SK-N-DZ (cell line): ENCODE measurements at places on chromosomes 4 and X.

DNA sequence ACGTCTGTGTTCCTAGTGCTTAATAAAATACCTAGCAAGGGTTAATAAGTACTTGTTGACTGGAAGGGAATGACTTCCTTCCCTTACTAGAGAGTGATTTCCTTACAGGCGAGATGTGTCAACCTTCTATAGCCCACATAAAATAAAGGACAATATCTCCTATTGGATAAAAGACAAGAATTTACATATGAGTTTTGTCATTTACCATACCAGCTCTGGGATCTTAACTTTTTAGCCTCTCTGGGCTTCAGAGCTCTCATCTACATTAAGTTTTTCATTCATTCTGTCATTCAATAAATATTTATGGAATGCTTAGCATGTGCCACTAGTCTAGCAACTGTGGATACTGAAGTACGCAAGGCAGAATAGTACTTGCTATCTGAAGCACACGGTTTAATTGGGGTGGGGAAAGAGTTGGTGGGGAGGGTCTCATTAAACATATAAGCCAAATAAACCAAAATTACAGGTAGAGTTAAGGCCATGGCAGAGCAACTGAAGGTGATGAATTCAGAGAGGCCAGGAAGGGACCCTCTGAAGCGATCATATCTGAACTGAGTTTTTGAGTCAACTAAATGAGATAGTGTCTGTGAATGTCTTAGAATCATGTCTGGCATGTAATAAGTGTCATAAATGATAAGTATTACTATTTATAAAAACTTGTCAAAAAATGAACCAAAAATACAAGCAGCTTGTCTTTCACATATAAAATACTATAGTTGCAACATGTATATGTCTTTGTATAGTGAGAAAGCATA lies 91.6 kb upstream of the BMP2K start:
- DNase-seq: no peak

DNA sequence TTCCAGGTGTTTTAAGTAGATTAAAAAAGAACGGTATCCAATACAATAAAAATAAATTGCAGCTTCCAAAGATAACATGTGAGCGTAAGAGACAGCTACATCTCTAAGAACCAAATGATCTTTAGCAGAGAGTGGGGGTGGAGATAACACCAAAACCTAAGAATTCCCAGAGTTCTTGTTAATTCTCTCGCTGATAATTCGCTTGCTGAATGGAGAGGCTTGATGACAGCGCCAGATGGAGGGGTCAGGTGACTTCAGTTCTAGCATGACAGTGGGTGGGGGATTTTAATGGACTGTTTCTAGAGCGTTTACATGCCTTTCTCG lies 2.3 kb downstream of the CLCN4 start:
- DNase-seq: no peak

DNA sequence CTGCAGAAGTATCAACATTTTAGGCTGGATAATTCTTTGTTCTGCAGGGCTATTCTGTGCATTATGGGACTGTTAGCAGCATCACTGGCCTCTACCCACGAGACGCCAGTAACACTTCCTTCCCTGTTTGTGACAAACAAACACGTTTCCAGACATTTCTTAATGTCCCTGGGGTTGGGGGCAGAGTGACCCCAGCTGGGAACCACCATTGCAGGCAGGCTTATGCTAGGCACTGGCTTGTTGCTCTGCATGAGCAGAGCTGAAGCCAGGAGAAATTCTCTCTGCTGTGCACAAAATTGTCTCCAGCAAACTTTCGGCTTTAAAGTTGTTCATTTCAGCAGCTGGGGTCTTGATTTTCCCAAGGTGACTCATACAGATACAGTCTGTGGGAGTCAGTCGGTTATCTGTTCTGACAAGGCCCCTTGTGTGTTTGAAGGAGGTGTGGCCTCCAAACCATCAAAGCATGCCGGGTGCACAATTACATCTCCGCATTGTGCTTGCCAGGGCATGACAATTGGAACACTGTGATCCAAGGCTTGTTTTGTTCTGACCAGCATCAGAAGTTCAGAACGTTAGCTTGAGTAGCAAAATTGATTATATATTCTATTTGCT lies 156.4 kb upstream of the BOD1L1 start:
- no peak for DNase-seq

- DNase-seq: no peak
These were observed 123.0 kb downstream of the ZNF827 start for GRCh38 chr4:145815626-145816025.

DNA sequence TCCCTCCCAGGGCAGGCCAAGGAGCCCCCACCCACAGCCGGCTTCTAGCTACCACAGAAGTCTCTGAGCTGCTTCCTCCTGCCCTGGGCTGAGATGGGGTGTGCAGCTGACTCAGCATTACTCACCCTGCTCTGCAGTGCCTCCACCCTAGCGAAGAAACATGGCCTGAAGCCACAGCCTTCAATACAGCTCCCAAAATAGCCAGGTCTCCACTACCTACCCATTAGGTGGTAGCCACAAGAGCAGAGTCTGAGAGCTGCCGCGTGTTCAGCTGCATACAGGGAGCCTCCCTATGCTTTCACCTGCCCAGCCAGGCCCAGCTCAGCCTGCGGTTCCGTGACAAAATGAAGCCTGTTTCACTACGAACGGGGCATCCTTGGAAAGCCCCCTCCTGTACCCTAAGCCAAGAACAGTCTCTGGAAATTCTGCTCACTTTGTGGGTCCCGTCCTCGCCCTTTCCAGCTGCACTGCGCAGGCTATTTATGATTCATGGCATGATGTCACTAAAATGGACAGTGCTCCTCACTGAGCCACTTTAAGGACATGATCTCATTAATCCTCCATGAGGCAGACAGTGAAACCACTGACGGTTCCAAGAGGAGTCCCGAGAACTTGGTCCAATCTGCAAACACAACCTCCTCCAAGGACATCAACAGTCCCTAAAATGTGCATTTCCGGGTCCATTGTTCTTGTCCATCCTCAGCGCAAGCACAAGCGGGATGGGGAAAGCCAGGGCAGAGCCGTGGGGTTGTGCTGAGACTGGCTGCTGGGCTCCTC lies 20.2 kb downstream of the WDR1 start:
- DNase-seq: no peak

DNA sequence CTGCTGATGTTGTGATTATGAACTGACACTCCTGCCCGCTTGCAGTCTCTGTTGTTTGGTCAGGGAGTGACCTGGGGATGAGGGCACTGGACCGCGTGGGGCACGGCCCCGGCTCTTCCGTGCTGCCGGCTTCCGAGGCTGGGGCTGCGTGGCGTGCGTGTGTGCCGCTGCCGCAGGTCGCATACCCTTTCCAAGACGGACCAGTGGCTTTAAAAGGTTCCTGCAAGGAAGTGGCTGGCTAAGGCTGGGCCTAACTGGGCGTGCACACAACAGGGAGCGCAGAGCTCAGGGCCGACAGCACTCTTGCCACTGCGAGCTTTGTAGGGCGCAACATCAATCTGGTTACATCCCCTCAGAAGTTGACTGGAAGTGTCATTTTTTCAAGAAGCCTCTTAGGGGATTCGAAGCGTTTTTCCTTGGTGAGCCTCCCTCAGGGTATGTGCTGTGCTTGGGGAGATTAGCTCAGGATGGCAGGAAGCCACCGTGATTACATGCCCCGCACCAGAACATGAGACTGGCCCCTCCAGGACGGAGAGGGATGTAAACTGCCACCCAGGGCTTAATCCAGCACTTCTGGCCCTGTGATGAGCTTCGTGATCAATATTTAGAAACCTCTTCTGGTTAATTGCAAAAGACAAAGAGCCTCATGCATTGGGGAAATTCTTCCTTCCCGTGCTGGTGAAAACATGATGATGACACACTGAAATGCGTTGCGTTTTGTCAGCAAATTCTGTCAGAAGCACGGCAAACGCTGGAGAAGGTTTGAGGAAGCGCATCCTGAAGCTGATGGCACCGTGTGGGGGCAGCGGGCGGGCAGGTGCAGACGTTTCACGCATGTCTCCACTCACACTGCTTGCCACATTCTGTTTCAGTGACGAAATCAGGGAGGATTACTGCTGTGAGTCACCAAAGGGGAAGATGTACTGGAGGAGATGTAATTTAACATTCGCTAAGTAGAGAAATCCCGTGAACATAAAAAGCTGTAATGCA lies 11.1 kb downstream of the MAEA start:
- no peak for DNase-seq

DNA sequence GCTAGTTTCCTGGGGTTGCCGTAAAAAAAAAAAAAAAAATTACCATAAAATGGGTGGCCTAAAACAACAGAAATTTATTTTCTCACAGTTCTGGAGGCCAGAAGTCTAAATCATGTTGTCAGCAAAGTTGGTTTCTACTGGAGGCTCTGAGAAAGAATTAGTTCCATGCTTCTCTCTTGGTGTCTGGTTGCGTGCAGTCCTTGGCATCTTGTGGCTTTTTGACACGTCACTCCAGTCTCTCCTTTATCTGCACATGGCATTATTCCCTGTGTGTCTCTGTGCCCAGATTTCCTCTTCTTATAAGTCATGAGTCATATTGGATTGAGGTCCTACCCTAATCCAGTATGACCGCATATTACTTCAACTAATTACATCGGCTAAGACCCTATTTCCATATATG lies 38.7 kb downstream of the SPATA4 start:
- no peak for DNase-seq

- no peak for DNase-seq
These were observed 181.4 kb downstream of the AMELX start for GRCh38 chrX:11474576-11474975.

DNA sequence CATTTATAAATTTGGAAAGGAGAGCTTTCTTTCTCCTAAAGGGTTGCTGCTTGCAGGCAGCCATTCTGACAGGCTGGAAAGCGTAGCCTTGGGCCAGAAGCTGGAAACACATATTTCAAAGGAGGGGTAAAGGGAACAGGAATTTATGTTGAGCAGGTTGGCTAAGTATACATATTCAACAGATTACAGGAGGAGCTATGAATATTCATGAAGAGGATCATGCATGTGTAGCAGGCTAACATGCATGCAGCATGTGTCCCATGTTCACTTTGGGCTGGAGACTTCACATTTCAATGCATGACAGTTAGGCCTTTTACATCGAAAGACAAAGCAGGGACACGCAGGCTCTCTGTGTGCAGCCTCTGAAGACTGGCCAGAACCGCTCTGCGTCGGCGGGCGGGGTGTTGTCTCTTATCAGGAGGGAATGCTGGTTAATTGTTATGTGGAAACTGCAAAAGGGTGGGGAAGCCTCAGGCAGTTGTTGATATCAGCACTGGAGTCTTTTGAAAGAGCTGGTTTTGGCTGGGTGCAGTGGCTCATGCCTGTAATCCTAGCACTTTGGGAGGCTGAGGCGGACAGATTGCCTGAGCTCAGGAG lies 31.5 kb downstream of the CASP3 start:
- no peak for DNase-seq
